ENCODE measurements at places on chromosomes 2 and 18.

DNA sequence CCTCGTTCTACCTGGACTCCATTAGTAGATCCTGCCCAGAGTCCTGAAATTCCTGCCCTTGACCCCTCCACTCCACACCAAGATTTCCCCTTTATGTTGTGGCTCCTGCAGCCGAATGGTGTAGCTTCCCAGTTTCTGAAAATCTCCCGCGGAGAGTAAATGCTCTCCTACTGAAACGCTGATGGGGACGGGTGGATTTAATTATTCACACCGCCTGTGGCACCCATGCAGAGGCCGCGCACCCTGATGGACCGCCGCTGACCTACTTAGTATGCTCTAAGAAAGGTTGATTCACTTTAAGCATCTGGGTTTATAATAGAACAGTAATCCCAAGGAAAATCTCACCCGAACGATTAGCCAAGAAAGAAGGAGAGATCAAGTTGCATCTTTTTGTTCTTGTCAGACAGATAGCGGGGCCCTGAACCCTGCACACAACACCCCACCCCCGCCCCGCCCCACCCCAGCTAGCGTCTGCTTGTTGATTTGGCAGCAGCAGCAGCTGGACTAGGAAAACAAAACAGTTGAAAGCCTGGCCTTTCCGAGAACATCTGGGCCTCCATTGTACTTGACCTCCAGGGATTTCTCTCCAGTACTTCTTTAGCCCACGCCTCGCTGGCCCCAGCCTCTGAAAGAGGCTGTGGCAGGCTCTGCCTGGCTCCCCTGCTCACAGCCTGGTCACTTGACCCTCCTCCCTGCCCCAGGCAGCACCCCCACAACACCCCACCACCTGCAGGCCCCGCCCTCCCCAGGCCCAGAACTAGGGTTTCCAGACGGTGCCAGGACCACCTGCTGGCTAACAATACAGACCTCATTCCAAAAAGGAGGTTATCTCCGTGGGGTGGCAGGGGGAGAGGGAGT lies 53.6 kb downstream of the DPYSL5 start:
- DNase-seq = no peak

DNA sequence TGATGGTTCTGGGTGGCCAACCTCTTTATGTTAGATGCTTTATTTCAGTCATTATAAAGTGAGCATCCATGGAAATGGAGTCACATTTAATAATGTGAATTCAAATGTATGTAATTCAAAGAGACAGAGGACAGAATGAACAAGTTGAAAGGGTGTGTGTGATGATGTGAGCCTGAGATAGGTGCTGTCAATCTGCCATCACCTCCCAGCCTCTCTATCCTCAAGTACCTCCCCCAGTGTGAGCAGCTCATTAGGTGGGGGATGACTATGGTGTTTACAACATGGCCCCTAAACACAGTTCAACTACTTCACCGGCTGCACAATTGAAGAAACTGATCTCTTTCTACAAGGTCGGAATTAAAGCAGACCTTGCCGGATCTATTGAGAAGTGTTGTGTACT lies 74.7 kb upstream of the IGFBP5 start:
- no peak for DNase-seq

DNA sequence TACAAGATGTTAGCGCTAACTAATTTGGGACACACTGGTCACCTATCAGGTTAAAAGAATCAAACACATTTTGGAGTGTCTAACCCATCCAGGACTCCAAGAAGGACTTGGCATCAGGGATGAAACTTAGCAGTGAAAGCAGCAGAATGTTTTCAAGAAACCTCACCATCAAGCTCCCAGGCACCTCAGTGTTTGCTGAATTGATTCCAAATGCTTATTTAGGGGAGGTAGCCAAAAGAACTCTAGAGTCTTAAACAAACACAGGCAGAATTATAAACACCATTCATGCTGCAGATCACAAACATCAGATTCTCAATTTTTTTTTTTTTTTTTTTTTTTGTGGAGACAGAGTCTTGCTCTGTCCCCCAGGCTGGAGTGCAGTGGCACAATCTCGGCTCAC lies 122.8 kb upstream of the UXS1 start:
- no peak for DNase-seq

- DNase-seq = no peak
Observed at GRCh38 chr18:78244779-78245178, 734.8 kb upstream of the SALL3 start.

DNA sequence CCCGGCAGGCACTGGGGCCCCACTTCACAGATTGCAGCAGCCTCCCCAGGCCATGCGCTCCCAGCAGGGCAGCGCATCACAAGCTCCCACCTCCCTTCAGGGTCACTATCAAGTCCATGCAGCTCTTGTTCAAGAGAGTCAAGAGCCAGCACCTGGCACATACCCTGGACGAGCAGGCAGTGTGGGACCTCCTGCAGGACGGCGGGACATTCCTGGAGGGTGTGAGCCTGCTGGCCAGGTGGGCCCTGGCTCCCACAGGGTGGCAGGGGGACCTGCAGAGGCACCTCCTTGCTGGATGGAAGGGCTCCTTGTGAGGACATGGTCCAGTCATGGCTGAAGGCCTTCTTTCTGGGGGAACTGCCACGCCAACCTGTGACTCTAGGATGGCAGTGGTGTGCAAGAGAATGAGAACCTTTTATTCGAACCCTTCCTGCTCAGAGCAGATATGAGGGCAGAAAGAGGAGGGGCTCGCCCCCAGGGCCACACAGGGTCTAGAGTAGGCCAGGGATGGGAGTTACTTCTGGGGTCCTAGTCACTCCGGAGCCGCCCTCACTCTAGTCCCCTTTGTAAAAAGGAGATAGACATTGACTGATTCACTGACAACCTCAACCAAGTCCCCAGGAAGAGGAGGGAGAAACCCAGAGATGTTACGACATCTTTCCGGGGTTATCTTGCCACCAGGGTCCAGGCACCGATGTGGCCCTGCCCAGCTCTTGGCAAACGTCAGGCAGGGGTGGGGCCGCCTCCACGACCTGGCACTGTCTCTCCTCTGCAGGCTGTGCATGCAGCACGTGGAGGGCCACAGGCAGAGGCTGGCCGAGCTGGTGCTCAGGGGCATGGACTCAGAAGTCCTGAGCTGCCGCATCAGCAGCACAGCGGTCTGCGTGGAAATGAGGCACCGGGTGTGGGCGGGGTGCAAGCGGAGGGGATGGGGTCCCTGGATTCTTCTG lies 31.3 kb downstream of the HJURP start:
- no peak for DNase-seq

DNA sequence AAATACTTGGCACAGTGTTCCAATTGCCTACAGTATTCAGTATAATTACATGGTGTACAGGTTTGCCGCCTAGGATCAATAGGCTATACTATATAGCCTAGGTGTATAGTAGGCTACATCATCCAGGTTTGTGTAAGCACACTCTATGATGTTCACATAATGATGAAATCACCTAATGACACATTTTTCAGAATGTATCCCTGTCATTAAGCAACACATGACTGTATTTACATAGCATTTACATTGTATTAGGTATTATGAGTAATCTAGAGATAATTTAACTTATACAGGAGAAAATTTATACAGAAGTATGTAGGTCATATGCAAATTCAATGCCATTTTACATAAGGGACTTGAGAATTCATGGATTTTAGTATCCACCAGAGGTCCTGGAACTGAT lies 35.4 kb downstream of the SCN7A start:
- DNase-seq = no peak

- DNase-seq = no peak
Observed at GRCh38 chr2:43718530-43719124, 42.4 kb upstream of the C1GALT1C1L start.

- DNase-seq = no peak
Observed at GRCh38 chr2:224260372-224261020, 141.4 kb downstream of the FAM124B start.

DNA sequence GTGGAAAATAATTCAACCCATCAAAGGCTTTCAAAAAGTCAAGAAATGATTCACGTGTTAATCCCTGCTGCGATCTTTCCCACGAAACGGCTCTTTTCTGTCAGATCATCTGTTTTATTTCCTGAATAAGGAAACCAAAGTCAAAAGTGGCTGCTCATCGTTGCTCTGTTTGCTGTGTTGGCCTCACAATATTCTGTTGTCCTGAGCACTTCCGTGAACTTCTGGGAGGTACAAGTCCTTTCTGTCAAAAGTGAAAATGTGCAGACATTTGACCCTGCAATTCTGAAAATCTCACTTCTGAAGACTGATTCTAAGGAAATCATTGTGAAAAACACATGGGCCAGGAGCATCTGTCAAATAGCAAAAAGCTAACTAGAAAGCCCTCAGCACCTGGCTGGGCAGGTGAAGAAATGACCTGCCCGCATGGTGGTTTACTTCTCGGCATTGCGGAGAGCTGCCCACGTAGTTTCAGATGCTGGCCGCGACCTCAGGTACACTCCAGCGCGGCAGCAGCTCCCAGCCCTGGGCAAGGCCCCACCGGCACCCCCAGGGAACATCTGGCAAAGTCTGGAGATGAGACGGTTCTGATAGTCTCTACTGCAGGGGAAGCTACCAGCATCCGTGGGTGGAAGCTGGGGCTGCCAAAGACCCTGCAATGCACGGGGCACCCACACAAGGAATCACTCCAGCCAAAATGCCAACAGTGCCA lies 31.9 kb upstream of the GPC1 start:
- no peak for DNase-seq

DNA sequence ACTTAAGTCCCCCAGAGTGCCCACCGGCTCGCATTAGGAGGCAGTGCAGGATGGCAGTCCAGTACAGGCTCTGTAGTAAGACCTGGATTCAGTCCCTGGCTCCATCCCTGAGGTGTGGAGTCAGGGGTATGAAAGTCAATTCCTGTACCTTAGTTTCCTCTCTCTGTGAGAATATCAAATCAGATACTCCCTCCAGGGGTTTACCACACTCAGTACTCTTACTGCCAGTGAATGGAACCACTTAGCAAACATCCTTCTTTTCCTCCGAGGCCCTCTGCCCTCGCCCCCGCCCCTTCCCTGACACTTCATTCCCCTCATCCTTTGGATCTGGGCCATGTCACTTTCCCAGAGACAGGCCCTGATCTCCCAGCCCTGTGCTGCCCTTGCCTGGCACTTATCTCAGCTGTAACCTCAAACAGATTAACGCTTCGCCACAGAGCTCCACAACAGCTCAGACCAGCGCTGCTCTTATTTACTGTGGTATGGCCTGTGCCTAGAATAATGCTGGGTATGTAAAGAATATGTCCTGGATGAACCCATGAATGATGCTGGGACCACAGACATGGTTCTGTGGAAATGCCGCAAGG lies 159.0 kb upstream of the TMEM200C start:
- DNase-seq = no peak

DNA sequence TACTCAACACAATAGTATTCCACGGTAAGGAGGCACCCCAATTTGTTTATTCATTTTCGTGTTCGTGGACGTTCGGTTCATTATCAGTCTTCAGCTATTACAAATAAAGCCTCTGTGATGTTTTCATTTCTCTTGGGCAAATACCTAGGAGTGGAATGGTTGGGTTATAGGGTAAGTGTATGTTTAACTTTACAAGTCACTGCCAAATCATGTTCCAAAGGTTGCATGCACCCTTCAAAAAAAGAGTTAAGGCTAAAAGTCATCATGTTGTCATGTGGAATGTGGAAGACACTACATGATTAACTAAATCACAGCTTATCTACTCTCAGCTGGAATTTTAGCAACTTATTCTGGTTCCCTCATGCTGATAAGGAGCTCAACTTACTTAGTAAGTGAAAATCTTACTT lies 15.8 kb downstream of the INO80C start:
- no peak for DNase-seq

GRCh38 chr2:221969087-221969829 lies 329.5 kb downstream of the PAX3 start:
- no peak for DNase-seq

- DNase-seq = no peak
Observed at GRCh38 chr18:37684590-37684989, 119.0 kb upstream of the CELF4 start.

DNA sequence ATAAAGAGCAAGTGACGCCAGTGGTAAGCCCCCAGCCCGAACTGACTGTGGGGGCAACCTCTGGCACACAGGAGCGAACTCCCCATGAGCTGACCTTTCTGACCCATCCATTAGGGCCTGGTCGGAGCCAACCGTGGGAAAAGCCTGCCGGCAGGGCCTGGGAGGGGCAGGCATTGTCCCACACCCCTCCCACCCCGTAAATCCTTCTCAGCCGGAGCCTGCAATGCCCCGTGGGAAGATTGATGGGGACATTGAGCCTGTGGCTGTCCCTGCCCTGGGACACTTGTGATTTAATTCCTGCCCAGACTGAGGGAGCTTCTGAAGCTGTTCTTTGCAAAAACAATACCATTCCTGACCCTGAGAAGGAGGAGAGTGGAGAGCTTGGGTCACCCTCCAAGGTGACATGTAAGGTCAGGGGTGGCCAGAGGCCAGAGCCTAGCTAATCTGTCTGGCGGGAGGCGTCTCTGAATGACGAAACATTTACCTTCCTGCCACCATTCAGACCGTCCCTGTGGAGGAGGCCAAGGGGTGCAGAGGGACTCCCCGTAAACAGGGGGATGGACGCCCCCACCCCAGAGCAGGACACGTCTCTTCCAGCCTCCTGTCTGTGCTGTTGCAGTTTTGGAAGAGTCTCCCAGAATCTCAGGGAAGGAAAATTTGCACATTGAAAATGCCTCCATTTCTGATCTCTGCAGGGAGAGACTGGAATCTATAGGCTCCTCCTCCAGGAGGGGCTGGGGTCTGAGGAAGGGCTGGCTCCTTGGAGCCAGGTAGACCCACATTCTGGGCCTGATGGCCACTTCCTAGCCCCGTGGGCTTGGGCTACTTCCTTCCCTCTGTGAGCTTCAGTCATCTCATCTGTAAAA lies 51.2 kb upstream of the HS6ST1 start:
- no peak for DNase-seq

GRCh38 chr2:1677821-1678165 lies 66.5 kb downstream of the PXDN start:
- DNase-seq = no peak

DNA sequence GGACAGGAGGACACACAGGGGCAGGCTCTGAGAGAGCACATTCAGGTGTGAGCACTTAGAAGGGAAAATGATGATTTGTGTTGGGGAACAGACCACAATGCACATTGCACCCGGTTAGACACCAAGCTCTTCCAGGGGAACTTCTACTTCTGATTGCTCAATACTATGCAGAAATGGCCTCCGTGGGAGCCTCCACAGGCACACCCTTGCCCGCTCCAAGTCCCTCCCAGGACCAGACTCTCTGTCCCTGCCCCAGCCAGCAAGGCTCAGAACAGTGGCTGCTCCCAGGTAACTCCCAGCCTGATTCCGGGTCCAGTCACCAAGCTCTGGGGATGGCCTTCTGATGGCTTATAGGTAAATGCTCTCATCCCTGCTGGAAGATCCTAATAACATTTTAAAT lies 56.2 kb downstream of the BCL2L11 start:
- DNase-seq = no peak

GRCh38 chr2:104344306-104344705 lies 509.6 kb upstream of the POU3F3 start:
- no peak for DNase-seq
